ENCODE measurements at places on chromosomes 5 and 9. TPM values are rescaled to one million over a fixed set of nuclear protein-coding genes. Genes with fewer than 3 reads are reported as not detected.

ZFP2 gene
- total RNA-seq = 2.7 TPM

DNA sequence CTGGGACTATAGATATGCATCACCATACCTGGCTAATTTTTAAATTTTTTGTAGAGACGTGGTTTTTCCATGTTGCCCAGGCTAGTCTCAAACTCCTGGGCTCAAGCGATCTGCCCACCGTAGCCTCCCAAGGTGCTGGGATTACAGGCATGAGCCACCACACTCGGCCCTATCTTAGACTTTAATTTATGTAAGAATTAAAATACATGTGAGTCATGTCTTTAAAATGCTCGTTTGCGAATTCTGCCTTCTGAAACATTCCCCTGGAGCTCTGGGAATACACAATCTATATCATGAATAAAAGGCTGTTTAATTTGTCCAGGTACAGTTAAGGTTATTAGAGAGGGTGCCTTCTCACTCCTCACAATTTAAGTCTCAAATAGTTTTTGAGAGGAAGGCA is 32.8 kb downstream of the RHOBTB3 start:
- DNase-seq = no peak

TTC23L gene
- 0.36 TPM for total RNA-seq

- peak; percentile 44 for DNase-seq
Measured at GRCh38 chr5:59095480-59095879, 512.6 kb downstream of the RAB3C start.

DNA sequence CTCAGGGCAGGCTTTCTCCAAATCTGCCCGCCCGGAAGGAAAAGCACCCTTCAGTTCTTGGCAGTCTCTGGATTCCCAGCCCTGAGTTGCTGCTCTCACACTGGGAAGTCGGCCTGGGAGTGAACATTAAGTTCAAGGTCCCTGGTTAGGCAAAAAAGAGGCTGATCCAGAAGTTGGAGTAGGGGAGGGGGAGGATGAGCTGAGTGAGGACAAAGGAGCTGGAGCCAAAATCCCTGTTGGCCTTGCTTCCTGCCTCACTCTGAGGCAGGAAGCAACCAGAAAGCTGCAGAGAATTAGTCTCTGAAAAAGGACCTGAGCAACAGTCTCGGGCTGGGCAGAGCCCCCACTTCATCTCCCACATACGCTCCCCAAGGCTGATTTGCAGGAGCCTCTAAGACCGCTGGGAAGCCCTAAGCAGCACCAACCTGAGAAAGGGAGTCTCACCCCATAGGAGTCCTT is 15.0 kb upstream of the RPS14 start:
- peak; percentile 59 for DNase-seq

DNA sequence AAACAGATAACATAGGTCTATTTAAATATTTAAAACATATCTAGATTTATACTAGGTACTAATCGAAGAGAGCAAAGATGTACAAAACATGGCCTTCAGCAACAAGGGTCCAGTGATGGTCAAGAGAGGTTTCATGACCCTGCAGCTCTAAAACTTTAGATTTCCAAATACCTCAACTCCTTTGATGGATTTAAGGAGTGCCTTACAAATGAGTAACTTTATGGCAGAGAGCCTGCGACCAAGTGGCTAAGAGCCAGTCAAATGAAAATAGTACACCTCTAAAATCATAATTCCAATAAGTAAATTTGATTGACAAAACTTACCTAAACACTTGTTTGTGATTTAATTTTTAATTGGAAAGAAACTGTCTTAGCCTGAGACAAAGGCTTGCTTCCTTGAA is 4.7 kb upstream of the SH3RF2 start:
- DNase-seq = peak; percentile 57

DNA sequence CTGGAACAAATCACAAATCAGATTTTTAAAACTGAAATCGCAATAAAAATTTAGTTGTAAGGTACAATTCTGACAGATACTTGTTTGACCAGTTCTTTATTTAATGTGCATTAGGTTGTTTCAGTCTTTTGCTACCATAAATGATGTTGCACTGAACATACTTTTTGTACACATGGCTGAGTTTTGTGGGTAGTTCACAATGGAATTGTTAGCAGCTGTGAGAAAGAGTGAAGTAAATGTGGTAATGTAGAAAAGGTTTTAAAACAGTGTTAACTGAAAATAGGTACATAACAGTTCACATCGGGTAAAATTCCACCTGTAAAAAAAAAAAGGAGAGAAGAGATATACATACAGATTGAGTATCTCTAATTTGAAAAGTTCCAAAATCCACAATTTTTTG is 25.6 kb downstream of the MRPS27 start:
- DNase-seq = no peak

- peak; percentile 28 for DNase-seq
Measured at GRCh38 chr5:102811972-102812371, 56.9 kb downstream of the PAM start.

N4BP3 gene
- 0.18 TPM for total RNA-seq

DNA sequence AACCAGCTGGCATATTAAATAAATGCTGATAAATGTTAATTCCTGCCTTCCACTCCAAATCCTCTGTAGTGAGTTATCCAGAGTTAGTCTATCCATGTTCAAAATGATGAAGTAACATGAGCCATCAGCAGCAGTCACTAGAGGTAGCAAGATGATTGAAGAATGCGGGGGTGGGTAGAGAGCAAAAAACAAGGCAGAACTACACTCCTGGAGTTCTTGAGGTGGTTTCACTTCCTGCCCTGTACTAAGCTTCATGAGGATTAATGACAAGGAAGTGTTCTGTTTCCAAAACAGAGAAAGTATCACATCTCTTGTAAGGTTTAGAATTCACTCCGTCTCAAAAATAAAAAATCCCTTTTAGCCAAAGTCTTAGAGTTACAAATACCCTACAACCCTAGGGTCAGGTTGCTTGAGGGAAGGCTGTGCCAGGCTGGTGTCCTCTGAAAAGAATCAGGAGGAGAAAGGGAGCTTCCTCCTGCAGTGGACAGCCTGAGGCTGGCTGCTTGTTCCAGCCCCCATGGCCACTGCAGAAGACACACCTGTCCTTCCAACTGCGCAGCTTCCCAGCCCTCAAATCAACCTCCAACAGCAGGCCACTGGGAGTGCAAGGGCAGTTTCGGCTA is 180.2 kb downstream of the DENND1A start:
- DNase-seq = no peak

DNA sequence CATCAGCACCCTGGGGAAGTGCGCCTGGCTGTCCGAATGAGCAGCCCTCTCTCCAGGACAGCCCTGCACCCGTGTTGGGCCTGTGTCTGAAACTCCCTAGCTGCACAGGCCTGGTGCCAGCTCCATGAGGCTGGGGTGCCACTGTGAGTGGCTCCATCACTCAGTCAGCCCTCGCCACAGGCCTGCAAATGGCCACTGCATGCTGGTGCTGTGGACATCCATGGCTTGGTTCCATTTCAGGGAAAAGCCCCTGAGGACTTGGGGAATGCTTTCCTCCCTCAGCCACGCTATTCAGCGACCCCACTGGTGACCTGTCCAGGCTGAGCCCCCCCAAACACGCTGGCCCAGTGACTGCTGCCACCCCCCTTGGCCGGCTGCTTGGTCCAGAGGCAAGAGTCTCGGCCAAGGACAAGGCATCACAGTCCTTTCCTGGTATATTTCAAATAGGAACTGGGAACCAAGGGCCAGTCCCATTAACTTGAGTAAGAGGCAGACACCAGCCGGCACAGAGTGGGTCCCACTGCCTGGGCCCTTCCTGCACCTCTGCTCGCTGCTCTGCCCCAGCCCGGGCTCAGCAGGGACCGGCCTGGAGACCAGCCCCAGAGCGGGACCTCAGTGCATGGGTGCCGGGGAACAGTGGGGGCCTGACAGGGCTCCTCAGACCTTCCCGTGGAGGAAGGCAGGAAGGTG is 181.3 kb downstream of the AUH start:
- no peak for DNase-seq

DNA sequence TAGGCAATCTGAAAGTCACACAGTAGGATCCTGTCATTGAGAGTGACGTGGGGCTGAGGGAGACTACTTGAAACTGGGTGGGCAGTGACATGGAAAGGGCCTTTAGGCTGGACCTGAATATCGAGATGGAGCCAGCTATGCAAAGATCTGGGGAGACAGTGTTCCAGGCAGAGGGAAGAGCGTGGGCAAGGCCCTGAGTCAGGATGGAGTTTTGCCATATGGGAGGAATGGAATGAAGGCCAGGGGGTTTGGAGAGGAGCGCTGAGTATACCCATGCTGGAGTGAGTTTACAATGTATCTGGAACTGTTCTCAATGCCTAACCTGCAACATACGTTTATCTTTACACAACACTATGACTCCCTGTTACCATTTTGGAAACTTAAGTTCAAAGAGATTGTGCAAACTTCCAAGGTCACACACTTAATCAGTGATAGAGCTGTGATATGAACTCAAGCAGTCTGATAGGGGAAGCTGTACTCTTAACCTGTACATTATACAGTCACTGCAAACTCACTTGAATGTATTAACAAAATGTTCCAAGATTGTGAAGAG is 33.5 kb downstream of the INSYN2B start:
- no peak for DNase-seq

GRCh38 chr9:88748566-88749261 is 213.7 kb downstream of the NXNL2 start:
- peak; percentile 92 for DNase-seq

CCNJL gene
- total RNA-seq = 0.82 TPM

CNTRL gene
- total RNA-seq = 11.2 TPM

- peak; percentile 56 for DNase-seq
Measured at GRCh38 chr9:74940600-74940999, 12.1 kb downstream of the C9orf40 start.

SPOCK1 gene
- total RNA-seq = 174 TPM

SMIM32 gene
- total RNA-seq = not detected

DNA sequence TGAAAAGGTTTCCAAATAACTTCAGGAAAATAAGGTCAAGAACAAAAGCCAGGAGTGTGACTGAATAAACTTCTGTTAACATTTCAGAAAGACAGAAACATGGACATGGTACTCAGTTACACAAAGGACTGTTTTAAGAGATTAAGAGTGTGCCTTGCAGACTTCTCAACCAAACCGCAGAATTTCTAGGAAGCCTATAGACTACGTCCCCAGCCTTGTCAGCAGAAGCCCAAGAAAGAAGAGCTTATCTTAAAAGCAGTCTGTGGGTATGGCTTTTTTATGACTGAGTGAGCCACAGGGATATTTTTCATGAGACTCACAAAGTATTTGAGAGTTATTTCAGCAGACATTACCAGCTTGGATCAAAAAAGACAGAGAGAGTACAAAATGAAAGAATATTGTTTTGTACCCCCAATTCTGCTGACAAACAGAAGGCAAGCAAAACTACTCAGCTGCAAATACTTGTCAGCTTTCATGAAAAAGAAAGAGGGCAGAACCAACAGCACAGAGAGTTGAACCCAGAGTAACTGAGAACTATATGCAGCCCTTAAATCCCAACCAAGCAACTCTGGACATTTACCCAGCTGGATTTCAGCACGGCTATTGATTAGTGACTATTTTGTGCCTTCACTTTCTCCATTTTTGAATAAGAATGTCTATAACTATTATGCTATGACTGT is 711.0 kb upstream of the CTNND2 start:
- DNase-seq = no peak

DIPK1B gene
- total RNA-seq = 0.98 TPM

DNA sequence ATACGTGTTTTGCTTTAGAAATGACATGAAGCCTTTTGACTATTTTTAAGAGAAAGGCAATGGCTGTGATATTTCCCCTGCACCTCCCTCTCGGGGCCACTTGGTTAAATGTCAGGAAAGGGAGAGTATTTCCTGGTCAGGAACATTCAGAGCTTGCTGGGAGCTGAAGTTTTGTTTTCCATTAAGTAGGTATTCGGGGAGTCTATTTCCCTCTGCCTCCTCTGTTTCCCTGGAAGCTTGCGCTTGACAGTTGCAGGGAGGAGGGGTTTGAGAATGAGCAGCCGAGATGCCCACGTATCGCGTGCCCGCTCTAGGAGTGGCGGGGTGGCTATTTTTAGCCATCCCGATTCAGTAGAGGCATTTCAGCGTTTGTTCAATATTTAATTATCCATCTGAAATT is 6.7 kb downstream of the DAB2IP start:
- no peak for DNase-seq

DNA sequence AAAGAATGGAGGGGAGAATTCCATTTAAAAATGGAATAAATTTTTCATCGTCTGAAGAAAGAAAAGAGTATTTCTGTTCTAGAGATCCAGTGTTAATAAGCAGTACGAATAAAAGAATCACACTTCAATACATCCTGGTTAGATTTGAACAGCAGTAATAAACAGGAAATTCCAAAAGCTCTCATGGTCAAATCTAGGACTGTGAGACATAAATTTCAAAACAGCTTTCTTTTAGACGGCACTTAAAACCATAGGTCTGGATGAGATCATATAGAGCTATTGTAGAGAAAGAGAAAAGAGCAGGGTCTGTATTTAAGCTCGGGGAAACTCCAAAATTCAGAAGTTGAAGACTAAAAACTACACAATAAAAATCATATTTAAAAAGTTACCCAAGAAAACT is 1006.9 kb upstream of the CTNND2 start:
- no peak for DNase-seq

TCF7 gene
- 1.1 TPM for total RNA-seq

DNA sequence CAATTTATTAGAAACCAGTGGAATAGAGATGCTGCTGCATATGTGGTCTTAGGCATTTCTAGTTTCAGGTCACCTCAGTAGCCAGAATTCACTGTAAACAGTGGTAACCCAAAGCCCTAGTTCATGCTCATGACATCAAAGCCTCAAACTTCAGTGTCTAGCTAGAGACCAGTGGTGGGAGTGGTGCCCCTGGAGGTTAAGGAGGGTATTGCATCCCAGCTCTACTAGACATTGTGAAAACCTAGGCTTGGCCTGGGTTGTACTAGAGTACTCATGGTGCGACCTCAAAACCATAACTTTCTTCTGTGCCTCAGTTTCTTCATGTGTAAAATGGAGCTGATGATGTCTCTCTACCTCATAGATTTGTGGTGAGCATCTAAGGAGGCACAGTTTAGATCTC is 18.8 kb downstream of the COL5A1 start:
- no peak for DNase-seq

GRCh38 chr9:93575796-93576257 is 557 bp upstream of the PHF2 start:
- DNase-seq = peak; percentile 27

GRCh38 chr5:82544004-82544403 is 265.9 kb upstream of the RPS23 start:
- DNase-seq = no peak

CLIC3 gene
- total RNA-seq = 4.3 TPM

- DNase-seq = no peak
Measured at GRCh38 chr5:53749621-53750020, 189.2 kb downstream of the NDUFS4 start.

DNA sequence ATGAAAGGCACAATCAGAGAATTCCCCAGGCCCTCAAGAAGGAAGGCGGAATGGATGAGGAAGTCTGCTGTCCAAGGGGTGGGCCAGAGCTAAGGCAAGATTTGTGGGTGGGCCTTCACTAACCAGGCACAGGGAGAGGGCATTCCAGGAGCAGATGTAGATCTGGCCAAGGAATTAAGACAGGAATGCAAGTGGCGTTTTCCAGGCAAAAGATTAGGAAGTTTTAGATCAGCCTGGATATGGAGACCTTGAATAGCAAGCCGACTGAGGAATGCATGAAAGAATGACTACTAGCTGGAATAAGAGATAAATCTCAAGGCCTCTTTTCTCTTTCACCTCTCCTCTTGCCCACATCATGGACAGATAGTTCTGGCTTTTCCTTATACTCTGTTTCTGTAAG is 68.5 kb downstream of the GHR start:
- peak; percentile 57 for DNase-seq

SLC31A2 gene
- total RNA-seq = 8.0 TPM

LURAP1L gene
- total RNA-seq = 47.5 TPM

- peak; percentile 75 for DNase-seq
Measured at GRCh38 chr9:13278368-13279246, 885 bp downstream of the MPDZ start.
